ENCODE measurements at places on chromosomes 7 and 10.

DNA sequence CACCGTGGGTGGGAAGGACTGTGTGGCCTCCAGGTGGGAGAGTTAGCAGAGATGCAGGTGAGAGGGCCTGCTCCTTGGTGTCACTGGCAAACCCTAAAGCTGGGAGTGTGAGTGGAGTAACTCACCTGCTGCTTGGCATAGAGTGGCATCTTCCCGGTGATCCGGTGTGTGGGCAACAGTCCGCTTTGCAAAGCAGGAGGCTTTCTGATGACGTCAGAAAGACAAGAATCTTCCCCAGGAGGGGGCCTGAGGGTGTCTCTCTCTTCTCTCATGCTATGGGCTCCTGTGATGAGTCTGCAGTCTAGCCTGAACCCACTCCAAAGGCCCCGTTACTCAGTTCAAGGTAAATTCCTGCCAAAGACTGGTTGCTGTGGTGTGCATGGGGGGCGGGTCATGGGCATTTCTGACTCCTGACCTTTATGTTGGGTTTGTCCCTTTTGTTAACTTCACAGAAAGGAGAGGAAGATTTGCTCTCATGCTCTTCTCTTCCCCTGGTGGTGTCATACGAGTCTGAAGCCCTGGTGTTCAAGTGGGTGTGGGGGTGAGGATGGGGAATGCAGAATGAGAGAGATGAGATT lies 187.9 kb downstream of the GATA3 start:
- DNase-seq: no peak

GRCh38 chr10:126798649-126799048 lies 106.6 kb upstream of the DOCK1 start:
- DNase-seq: no peak

DNA sequence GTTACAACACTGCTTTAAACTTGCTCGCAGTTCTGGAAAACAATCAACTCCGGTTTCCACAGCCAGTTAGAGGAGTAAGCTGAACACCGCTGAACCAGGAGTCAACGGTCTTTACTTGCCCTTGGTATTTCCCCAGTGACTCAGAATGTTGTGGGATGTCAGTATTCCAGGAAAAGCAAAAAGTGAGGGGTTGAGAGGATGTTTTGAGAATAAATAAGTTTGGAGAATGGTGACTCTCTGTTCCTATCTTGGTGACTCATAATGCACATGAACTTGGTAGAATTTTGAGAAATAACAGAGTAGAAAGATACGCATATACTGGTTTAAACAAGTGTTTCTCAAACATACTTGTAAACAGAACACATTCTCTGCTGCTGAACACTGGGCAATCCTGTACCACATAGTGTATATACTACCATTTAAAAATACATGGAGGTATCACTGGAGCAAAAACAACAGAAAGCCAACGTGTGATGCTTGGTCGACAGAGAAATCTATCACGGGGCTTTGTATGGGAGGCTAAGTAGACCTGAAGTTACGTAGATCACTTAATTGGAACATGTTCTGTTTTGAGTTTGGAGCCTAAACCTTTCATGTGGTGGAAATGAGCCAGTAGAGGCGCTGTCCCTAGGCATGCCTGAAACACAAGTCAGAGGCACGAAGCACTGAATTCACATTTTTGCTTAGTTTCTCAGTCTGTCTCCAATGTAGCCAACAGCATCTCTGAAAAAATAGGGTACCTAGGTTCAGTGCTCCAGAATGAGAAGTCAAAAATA lies 534.3 kb downstream of the PARD3 start:
- no peak for DNase-seq

GRCh38 chr10:8908013-8908412 lies 853.5 kb downstream of the GATA3 start:
- no peak for DNase-seq

DNA sequence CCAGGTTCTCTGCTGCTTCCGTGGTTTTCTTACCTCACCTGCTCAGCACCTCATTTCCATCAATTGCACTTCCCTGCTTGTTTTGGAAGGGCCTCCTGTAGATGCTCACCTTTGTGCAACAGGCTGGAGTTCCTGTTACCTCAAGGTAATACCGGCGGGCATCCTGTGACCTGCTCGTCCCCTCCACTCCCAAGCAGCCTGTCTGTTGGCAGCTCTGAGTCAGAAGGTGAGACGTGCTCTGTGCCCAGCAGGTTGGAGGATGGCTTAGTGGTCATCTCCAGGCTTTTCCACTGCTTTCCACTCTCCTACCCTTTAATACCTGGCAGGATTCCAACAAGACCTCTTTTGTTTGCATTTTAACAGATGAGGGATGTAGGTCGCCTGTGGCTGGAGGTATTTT lies 86.0 kb downstream of the CAMK1D start:
- no peak for DNase-seq

- peak; percentile 99 for DNase-seq
These were observed 47.0 kb upstream of the FIGNL1 start for GRCh38 chr7:50497068-50497642.

GRCh38 chr7:11436316-11436715 lies 395.7 kb downstream of the THSD7A start:
- no peak for DNase-seq

GRCh38 chr7:120014925-120015465 lies 258.0 kb upstream of the KCND2 start:
- no peak for DNase-seq

GRCh38 chr10:94315024-94315451 lies 47.7 kb downstream of the NOC3L start:
- no peak for DNase-seq

DNA sequence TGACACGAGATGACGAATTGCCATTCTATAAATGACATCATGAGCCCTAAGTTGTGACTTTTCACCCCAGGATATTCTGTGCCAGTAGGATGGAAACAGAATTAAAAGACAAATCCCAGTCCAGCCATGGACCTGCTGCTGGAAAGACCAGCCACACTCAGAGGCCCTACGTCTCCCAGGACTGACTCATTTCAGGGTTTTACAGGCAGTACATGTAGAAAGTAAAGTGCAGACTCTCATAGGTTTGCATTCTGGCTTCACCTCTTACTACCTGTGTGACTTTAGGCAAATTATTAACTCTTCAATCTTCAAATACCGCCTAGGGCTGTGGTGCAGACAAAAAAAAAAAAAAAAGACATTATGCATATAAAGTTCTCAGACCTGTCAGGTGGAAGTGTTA lies 188.8 kb downstream of the NEBL start:
- DNase-seq: no peak

DNA sequence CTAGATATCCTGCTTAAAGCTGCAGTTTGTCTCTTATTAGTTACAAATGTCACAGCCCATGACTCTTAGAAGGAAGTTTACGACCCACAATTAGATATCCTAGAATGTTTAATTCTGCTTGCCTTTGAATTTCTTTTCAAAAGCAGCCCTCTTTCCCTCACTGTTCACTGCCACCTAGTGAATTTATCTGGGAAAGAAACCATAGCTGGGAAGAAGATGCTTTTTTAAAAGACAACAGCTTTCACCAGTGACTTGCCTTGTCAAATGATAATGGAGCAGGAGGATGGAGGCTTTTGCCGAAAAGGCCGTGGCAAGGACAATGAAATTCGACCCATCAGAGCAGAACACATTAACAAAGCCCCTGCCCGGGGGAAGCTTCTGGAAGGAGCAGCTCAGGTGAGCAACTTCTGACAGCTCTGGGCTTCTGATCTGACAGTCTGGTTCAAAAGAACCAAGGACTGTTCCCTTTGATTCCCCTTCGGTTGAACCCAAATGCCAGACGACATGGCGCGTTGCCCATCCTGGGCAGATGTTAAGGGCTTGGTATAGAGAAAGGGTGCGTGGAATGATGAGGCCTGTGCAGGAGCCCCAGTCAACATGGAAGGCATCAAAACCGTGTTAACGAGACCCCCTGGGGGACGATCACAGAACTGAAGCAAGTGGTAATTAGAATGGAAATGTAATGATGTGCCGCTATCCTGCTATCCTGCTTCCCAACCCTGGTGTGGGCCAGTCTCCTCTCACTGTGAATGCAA lies 236.8 kb downstream of the FRMD4A start:
- no peak for DNase-seq

- DNase-seq: no peak
These were observed 136.0 kb upstream of the NAMPT start for GRCh38 chr7:106420736-106421135.

DNA sequence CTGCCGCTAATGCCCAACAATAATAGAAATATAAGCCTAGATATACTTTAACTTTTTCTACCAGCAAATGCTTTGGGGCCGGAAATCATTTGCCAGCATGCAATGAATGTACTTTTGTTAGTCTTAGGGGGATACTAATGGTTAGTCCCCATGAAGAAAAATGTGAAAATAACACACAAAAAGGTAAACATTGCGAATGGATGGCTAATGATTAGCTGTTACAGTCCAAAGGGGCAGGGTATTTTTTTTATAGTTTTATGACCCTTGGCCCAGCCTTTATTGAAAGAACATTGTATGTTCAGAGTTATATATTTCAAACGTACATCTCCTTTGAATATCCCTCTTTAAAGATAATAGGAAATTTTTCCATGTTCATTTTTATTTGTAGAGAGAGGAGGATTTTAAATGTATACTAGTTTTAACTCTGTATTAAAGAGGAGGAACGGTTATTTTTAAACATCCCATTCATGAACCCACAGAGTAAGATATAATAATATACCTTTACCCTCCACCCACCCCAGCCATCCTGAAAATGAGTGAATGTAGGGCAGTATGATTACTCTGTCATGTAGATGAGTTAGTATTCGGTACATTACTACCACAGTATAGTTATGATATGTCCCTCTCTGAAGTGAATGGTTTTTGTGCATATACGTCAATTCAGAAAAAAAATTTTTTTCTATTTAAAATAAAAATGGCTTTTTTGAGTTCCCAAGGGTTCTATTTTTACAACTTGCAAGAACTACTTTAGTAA lies 63.6 kb downstream of the ARID5B start:
- DNase-seq: no peak
